Head of caudate nucleus (tissue), 42 donors: ENCODE measurements at places on chromosomes 6 and 20.

DNA sequence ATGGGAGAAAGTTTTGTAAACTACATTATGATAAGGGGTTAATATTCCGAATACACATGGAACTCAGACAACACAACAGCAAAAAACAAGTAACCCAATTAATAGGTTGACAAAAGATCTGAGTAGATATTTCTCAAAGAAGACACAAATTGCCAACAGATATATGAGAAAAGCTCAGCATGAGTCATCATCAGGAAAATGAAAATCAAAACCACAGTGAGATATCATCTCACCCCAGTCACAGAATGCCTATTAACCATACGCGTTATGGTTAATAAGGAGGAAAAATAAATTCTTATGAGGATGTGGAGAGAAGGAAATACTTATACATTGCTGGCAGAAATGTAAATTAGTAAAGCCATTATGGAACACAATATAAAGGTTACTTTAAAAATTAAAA lies 695.0 kb downstream of the COL12A1 start:
- no peak for DNase-seq

DNA sequence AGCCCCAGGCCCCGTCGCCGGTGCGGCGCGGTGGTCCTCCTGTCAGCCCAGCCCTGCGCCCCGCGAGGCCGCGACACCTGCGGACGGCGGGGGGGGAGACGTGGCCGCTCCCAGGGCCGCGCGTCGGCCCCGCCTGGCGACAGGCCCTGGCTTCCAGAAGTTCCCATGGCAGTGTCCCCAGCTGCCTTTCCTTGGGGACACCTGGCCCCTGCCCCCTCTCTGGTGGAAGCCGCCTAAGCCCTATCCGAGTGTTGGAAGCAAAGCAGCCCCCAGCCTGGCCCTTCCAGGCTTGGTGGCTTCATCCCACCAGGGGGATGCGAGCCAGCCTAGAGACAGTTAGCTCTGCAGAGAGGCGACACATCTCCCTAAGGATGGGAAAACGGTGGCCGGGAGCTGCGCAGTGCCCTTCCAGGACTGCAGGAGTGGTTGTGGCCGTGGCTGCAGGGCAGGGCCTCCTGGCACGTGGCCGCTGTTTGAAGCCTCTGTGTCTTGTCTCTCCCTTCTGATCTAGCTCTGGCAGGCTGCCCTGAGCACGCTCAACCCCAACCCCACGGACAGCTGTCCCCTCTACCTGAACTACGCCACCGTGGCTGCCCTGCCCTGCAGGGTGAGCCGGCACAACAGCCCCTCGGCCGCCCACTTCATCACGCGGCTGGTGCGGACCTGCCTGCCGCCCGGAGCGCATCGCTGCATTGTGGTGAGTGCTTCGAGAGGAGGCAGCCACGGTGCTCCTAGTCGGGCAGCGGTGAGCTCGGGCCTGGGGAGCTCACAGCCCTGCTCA lies 816 bp downstream of the NPEPL1 start:
- no peak for DNase-seq

DNA sequence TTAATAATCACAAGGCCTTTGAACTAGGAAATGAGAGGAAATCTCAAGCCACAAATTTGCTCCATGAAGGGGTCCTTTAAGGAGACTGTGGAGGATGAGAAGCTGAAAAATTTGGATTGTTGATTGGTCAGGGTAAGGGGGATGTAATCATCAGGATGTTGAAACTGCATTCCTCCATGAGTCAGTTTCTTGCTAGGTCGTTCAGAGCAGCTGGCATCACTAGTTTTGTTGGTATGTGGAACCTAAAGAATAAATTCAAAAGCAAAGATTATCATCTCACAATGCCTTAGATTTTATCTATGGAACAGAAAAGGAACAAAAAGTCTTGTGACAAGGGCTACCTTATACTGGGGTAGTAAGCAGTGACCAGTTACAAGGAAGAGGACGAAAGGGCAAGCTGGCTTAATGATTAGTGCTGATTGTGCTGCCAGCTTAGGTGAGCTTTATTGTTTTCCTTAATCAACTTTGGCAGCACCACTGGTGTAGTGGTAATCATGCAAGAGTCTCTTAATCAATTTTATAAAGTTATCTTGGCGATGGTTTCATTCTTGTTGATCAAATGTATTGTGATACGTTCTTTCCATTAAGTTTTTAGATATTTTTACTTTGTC lies 36.6 kb downstream of the CRISP2 start:
- DNase-seq: no peak

- DNase-seq: no peak
Observed at GRCh38 chr6:169186496-169187169, 67.0 kb downstream of the THBS2 start.

DNA sequence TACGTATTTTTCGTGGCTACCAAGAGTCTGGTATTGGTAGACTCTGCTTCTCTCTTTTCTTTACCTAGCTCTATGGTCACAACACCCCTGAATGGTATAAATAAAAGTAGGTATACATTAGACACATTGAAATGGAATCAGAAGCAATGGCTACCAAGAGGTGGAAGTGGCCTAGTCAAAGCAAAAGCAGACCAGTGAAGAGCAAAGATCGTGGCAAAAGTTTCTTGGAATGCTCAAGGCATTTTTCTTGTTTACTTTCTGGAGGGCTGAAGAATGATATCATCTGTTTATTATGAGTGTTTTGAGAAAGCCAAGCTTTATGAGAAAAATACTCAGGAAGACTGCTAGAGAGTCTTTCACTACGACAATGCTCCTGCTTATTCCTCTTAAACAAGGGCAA lies 28.6 kb upstream of the MOCS1 start:
- DNase-seq: no peak

GRCh38 chr6:162899148-162899547 lies 171.4 kb downstream of the PACRG start:
- no peak for DNase-seq

DNA sequence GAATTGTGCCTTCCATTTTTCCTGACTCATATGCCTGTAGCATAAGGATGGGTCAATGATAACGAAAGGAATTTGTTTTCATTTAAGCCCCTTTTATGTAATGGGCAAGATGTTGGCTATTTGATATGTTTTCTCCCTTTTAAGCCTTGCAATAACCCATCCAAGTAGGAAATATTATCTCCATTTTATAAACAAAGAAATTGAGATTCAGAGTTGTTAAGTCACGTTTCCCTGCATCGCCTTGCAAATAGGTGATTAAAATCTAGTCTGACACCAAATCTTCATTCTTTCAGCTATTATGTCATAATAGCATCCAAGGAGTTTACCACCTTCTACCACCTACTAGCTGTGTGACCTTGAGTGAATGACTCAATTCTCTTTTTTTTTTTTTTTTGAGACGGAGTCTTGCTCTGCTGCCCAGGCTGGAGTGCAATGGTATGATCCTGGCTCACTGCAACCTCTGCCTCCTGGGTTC lies 7.0 kb downstream of the HNF4A start:
- no peak for DNase-seq

DNA sequence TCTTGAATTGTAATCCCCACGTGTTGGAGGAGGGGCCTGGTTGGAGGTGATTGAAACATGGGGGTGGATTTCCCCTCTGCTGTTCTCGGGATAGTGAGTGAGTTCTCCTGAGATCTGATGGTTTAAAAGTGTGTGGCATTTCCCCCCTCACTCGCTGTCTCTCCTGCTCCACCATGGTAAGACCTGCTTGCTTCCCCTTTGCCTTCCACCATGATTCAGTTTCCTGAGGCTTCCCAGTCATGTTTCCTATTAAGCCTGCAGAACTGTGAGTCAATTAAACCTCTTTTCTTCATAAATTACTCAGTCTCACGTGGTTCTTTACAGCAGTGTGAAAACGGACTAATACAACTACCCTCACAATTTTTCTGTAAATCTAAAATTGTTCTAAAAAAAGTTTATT lies 26.8 kb upstream of the FAM184A start:
- no peak for DNase-seq

DNA sequence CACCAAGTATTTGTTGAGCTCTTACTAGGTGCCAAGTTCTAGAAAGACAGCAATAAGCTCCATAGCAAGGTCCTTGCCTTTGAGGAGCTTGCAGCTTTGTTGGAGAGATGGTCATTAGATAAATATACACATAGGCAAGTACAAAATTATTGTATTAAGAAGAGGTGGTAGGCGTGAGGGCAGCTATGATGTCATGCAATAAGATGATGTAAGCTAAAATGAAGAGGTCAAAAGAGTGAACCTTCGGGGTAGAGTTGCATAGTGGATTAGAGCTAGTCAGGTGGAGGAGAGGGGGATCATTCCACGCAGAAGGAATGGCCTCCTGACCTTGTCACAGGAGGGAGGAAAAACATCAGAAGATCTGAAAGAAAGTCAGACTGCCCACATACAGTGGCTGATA lies 141.9 kb upstream of the PCSK2 start:
- no peak for DNase-seq

GRCh38 chr6:161128680-161129196 lies 137.2 kb downstream of the MAP3K4 start:
- DNase-seq: no peak

DNA sequence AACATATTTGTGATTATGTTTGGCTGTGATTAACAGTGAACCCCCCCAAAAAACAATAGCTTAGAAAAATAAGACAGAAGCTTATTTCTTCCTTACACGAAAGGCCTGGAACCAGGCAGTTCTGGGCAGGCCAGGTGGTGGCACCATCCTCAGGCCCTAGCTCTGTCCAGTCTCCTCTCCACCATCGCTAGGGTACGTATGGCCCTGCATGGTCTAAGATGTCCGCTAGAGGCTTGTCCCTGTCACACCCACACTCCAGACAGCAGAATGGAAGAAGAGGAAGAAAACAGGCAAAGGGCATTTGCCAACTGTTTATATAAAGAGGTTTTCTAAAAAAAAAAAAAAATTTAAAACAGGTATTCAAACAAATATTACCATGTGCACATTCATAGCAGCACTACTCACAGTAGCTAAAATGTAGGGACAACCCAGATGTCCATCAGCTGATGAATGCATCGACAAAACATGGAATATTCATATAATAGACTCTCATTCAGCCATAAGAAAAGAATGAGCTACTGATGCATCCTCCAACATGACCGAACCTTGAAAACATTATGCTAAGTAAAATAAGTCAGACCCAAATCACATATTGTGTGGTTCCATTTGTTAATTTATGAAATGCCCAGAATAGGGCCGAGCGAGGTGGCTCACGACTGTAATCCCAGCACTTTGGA lies 6.7 kb downstream of the TGM3 start:
- DNase-seq: no peak

DNA sequence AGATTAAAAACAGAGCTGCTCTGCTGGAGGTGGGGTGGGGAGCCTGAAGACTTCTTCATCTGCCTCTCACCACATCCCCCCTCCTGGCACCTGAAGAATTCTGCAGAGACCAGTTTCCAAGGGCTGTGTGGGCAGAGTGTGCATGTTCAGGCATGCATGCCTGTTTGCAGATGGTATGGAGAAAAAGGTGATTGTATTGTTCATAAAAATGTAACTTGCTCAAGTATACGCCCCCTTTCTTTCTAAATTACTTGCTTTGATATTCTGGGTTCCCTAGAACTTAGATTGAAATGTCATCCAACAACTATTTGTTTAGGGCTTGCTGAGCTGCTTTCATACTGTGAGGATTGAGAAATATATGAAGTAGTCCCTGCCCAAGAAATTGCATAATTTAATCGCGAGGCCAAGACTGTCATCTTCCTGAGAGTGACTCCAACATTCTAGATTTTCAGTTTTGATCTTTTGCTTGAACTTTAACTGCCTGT lies 83.6 kb downstream of the LCA5 start:
- DNase-seq: no peak

DNA sequence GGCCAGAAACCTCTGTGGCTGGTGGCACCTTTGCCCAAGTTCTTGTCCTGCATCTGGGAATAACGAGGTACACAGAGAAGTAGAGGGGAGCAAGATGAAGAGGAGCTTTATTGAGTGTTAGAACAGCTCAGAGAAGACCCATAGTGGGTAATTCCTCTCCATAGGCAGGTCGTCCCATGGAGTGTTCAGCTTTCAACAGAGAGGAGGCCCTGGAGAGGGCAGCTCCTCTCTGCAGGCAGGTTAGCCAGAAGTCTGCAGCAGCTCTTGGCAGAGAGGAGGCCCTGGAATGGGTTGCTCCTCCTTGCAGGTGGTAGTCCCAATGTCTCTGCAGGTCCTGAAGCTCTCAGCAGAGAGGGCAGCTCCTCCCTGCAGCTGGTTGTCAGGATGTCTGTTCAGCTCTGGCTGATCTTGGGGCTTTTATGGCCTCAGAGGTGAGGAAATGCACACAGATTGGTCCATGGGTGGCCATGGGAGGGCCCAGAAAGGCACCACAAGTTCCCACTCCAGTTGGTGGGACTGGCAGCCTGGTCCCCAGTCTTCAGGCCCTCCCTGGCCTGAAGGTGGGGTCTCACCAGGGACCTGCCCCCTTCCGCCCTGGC lies 89.0 kb downstream of the IPCEF1 start:
- no peak for DNase-seq

- no peak for DNase-seq
Observed at GRCh38 chr20:48841196-48841874, 13.5 kb upstream of the PREX1 start.

DNA sequence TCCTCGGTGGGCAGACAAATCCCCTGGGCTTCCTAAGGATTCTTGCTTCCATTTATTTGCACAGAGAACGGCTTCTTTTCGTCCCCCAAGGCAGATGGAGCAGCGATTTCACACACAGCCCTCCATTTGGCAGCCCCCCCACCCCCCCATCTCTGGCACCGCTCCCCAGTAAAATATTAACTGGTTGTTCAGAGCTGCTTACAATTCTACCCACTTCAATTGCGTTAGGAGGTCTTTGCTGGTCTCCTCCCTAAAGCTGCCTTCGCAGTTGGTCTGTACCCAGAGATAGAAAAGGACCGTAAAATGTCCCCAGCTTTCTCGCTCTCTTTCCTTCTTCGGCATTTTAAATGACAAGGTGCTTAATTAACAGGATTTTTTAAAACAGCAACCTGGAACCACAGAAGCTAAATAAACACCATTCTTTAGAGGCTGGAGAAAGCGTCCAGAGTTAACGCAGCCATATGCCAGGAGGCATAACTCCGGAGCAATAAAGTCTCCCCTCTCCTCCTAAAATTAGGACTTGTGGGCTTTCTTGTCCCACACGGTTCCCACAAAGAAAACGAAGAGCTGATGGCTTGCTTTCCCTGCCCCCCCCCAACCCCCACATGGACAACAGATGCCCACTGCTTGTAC lies 1.7 kb upstream of the ZMYND8 start:
- DNase-seq: no peak

DNA sequence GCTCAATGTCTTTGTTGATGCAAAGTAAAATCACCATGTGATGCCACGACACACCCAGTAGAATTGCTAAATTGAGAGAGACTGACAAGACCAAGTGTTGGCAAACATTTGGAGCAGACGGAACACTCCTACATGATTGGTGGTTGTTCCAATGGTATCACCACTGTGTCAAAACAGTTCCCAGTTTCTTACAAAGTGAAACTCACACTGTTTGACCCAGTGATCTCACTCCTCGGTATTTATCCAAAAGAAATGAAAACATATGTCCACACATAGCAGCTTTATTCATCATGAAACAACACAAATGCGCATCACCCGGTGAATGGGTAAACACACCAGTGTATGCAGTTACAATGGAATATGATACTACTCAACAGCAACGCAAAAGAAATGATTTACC lies 74.0 kb upstream of the SULF2 start:
- no peak for DNase-seq
